ENCODE measurements at places on chromosomes 12 and 14.

DNA sequence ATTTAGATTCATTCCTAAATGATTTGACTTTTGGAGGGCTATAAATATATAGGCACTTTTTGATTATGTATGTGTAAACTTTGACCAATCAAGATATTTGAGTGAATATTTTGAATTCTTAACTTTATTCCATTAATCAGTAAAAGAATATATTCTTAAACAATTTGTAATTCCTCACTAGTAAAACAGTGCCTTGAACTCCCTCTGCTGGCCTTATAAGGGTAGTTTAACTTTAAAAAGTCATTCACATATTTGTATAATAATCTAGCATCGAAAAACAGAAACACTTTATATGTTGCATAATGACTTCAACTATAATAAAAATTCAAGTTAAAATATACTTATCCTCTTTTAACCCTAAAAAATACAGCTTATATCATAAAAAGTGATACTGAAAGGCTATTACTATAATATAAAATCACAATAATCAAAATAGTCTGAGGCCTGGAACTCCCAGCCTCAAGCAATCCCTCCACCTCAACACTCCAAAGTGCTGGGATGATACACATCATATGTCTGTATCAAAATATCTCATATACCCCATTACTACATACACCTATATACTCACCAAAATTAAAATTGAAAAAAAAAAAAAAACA is 31.2 kb downstream of the CCDC59 start:
- DNase-seq, result peak; percentile 6

- DNase-seq, result no peak
These were observed 57.6 kb downstream of the FBXL14 start for GRCh38 chr12:1536817-1537216.

GRCh38 chr12:88062474-88062873 is 33.3 kb upstream of the C12orf50 start:
- DNase-seq, result no peak

GRCh38 chr12:709455-710020 is 42.8 kb upstream of the WNK1 start:
- no peak for DNase-seq

- DNase-seq, result no peak
These were observed 8.9 kb upstream of the SAV1 start for GRCh38 chr14:50676814-50677516.

- DNase-seq, result no peak
These were observed 30.7 kb downstream of the GRIP1 start for GRCh38 chr12:66648033-66648735.

- no peak for DNase-seq
These were observed 113.0 kb upstream of the RAP1B start for GRCh38 chr12:68497702-68498101.

GRCh38 chr12:15192720-15193119 is 28.5 kb downstream of the RERG start:
- no peak for DNase-seq

DNA sequence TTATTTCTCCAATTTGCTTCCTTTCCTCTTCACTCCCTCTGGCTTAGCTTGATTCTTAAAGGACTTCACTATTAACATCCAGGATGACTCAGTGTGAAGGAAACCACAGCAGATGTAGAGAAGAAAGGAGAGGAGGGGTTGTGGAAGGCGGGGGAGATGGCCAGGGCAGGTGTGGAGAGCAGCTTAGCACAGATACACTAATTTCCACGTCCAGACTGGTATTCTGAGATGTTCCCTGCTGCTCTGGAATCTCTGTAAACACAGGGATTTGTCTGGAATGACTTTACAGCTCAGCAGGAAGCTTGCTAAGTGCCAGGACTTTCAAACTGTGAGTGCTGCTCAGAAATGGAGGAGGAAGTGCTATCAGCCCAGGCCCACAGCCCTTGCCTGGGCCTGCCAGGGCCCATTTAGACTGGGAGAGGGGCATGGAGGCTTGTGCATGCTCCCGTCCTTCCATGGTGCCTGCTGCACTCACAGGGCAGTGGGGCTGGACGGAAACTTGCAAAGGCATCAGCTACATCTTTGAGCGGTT is 202.5 kb upstream of the DDHD1 start:
- DNase-seq, result no peak

DNA sequence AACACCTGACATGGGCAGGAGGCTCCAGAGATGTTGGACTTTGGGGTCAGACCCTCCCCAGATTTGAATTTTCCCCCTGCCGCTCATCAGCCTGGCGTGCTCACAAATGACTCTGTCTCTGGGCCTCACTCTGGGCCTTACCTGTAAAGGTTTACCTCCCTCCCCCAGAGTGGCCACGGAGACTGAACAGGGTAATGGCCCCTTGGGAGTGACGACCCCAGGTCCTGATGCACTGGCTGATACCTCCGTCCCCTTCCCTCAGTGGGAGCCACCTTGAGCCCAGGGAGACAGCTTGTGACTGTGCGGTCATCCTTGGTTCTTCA is 7.0 kb downstream of the SLC25A29 start:
- DNase-seq, result no peak

DNA sequence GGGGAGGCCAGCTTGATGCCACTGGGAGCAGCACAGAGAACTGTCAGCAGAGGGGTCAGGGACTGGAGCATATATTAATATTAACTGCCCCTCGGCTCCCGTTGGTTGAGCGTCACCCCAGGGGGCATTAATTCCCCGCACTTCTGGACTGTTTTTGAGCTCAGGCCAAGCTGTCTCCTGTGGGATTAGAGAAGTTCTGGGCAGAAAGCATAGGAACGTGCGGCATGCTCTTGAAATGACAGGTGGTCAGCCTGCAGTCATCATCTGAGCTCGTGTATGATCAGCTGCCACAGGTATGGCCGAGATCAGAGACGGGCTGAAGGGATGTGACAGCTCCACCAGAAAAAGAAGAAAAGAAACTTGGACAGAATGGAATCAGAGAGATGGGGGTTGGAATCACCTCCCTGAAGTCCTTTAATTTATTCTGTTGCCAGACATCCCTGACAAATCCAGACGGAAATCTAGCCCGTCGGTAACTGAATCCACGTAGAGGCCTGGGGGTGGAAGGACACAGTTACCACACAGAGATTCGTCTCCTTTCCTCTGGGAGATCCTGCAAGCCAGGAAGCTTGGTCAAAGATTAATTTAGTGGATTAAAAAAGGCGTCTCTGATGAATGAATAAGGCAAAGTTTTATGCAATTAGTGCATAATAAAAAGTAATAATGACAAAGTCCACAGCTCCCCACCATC is 23.6 kb downstream of the NR1H4 start:
- DNase-seq, result no peak

- DNase-seq, result no peak
These were observed 10.5 kb downstream of the SNX6 start for GRCh38 chr14:34619471-34619870.

GRCh38 chr12:65826353-65827171 is 2.3 kb downstream of the HMGA2 start:
- no peak for DNase-seq

- no peak for DNase-seq
These were observed 477.8 kb downstream of the ZFP36L1 start for GRCh38 chr14:68315081-68315480.

DNA sequence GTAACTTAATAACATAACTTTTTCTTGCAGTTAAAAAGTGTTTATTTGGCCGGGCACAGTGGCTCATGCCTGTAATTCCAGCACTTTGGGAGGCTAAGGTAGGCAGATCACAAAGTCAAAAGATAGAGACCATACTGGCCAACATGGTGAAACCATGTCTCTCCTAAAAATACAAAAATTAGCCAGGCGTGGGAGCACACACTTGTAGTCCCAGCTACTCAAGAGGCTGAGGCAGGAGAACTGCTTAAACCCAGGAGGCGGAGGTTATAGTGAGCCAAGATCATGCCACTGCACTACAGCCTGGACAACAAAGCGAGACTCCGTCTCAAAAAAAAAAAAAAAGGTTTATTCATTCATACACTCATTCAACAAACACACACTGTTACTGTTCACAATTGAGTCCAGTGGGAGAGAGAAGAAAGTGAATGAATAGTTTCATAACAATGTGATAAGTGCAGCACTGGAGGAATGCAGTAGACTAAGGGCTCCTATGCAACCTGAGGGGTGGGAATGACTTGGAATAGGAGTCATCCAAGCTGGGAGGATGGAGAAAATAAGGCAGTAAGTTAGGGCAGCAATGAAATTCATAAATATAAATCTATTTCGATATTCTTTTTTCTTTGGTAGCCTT is 19.8 kb downstream of the DAD1 start:
- DNase-seq, result no peak

GRCh38 chr12:122150127-122150681 is 23.8 kb downstream of the IL31 start:
- DNase-seq, result no peak

GRCh38 chr12:122503147-122503751 is 2.5 kb upstream of the ZCCHC8 start:
- DNase-seq, result no peak

GRCh38 chr12:106281804-106282203 is 20.7 kb upstream of the TCP11L2 start:
- no peak for DNase-seq

- no peak for DNase-seq
These were observed 99.2 kb downstream of the SLC5A8 start for GRCh38 chr12:101110866-101111265.

DNA sequence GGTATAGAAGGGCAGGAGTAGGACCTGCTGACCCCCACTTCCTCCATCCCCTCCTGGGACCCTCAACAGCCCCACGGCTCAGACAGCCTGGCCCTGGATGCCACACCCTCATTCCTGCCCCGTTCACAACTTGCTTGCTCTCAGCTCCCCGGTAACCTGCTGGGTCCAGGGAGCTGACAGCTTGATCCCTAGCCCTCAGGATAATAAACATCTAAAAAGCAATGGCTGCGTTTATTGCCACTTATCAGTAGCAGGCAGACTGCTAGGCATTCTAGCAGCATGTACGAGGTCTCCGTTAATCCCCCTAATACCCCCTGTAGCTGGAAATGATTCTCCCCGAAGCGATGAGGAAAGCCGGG is 24.3 kb upstream of the RPLP0 start:
- DNase-seq, result no peak

GRCh38 chr14:96090441-96091148 is 51.4 kb downstream of the C14orf132 start:
- no peak for DNase-seq

DNA sequence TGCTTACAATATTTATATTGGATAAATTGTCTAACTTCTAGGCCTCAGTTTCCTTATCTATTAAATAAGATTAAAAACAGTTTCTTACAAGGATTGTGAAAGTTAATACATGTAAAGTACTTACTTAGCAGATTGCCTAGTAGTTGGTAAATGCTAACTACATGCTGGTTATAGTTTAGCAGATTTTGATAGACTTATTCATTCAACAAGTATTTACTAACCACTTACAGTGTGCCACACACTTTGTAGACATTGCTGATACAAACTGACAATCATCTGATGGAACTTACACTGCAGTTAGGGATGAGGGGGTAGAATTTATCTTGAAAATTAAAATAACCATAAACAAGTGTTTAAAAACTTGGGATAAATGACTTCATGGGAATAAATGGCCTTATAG is 50.4 kb downstream of the ARID2 start:
- no peak for DNase-seq

DNA sequence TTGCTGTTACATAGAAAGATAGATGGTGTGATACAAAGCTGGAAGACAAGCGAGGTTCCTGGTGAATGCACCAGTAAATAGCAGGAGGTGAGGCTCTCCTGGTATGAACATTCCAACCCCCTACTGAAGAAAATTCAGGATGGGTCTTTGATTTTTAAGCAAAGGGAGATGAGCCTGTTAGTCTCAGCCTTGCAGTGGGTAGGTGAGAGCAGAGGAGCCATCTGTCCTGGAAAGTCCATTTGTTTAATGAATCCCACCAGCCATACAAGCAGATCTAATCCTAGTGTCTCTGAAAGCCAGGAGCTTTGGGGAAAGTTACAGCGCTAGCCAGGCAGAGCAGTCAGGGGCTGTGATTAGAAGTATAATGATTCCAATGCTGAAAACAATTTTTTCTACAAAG is 234.8 kb upstream of the FOXN3 start:
- DNase-seq, result no peak

GRCh38 chr12:64080319-64081007 is 141.6 kb downstream of the KICS2 start:
- no peak for DNase-seq

DNA sequence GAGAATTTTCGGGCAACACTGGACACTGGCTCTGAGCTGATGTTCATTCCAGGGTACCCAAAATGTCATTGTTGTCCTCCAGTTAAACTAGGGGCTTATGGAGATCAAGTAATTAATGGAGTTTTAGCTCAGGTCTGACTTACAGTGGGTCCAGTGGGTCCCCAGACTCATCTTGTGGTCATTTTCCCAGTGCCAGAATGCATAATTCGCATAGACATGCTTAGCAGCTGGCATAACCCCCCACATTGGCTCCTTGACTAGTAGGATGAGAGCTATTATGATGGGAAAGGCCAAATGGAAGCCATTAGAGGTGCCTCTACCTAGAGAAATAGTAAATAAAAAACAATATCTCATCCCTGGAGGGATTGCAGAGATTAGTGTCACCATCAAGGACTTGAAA is 818.9 kb downstream of the TMTC2 start:
- DNase-seq, result no peak

Data from CD8-positive, alpha-beta memory T cell (primary cell).